ENCODE measurements at places on chromosomes 4 and X. TPM values are rescaled to one million over a fixed set of nuclear protein-coding genes. Genes with fewer than 3 reads are reported as not detected.

The EGF gene
- not detected for total RNA-seq

The MEPE gene
- not detected for total RNA-seq

GRCh38 chr4:47198791-47199190 is 167.4 kb downstream of the GABRB1 start:
- DNase-seq: no peak
- H3K4me3 ChIP-seq: no peak overlapping the region
- no peaks in the 10 kb centered on the region for H3K4me1 ChIP-seq
- H3K27ac ChIP-seq: no peak overlapping the region
- no peaks in the 10 kb centered on the region for H3K27me3 ChIP-seq

DNA sequence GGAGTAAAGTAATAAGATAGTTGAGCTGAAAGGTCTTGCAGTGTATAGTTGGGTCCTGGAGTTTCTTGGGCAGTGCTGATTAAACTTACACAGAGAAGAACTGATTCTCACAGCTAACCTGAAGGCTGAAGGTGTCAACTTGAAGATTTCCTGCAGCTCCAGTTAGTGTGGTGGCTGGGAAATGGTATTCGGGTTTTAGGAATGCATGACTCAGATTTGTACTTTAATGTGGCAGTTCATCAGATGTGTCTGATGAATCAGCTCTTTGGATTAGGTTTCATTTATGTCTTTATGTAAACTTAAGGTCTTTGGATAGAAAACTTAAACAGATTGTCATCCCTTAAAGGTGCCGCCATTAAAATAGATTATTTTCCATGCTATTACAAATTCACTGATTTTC is 200.0 kb downstream of the IL1RAPL1 start:
- no peak overlapping the region for H3K27ac ChIP-seq
- no peaks in the 10 kb centered on the region for H3K36me3 ChIP-seq
- no peaks in the 10 kb centered on the region for H3K27me3 ChIP-seq
- no peak overlapping the region for H3K4me3 ChIP-seq

DNA sequence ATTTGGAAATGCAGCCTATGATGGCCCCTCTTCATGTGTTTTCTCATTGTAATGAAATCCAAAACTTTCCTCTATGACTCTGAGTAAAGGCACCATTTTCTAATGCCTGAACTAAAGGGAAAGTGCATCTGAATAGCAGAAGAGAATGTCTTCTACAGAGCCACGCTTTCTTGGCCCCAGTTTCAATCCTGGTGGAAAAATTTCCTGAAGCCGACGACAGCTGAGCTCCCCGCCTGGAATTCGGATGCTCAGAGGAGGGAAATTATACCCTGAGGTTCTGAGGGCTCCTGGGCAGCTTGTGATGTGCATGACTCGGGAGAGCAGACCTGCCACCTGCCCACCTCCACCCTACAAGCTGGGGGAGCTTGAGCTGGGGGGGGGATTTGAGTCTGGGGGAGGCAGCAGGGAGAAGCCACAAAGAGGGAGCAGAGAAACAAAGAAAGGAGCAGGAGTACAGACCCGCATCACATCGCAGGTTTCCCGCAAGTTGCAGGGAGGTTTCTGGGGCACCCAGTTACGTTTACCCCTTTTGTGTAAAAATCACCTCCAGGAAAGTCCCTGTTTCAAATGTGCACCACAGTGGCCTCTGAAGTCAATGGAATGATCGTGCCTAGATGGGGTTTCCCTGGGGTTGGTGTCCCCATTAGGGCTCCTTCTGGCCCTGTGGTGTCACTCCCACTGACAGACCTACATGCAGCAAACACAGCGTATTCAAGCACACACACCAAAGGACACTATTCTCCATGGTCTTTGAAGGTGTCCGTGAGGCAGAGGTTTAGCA is 145.6 kb upstream of the RBPJ start:
- H3K27me3 ChIP-seq: peaks cover 24% of the 10 kb centered on the region
- no peak overlapping the region for H3K27ac ChIP-seq
- peaks cover 48% of the 10 kb centered on the region for H3K4me1 ChIP-seq
- peaks cover 3% of the 10 kb centered on the region for H3K36me3 ChIP-seq

Measured in activated T-cell treated with anti-CD3 and anti-CD28 coated beads, Interleukin-2, amount 50 U/mL, for 72 hours (primary cell).